ENCODE measurements at places on chromosomes 2 and 18.

GRCh38 chr2:144288438-144288837 is 231.5 kb downstream of the ZEB2 start:
- DNase-seq = no peak

DNA sequence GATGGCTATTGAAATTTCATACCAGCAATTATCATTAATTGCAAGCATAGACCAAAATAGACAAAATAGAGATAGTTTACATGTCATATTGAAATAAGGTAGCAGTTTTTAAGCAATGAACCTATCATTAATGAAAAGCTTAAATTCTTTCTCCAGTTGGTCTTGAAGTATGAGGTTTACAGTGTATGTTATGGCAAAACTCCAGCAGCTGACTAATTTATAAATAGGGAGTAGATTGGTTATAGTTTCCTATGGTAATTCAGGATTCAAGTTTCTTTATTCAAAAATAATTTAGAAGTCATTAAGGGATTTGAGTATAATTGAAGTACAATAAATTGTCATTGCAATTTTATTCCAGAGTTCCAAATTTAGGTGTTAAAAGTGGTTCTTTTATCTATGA is 69.6 kb upstream of the COL5A2 start:
- no peak for DNase-seq

GRCh38 chr2:239438368-239438767 is 37.5 kb upstream of the HDAC4 start:
- DNase-seq = no peak

- DNase-seq = peak; percentile 43
Measured at GRCh38 chr2:61165946-61166345, 4.0 kb downstream of the C2orf74 start.

GRCh38 chr2:208643145-208643544 is 236.6 kb downstream of the PTH2R start:
- DNase-seq = no peak
